ENCODE measurements at places on chromosomes 2 and 18.

DNA sequence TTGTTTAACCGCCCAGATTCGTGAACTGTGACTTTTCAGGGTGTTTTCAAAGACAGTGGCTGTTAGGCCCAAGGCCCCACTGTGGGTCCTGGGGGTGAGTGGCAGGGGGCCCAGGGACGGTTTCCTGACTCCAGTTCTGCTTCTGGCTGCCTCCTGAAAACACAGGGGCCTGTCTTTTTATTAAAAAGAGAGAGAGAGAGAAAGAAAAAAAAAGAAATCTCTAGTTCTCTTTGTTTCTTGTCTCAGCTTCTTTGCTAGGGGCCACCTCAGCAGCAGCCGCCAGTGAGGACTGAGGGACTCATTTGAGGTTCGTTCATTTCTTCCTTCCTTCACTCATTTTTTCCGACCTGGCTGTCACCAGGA is 15.4 kb upstream of the E2F6 start:
- no peak for DNase-seq

DNA sequence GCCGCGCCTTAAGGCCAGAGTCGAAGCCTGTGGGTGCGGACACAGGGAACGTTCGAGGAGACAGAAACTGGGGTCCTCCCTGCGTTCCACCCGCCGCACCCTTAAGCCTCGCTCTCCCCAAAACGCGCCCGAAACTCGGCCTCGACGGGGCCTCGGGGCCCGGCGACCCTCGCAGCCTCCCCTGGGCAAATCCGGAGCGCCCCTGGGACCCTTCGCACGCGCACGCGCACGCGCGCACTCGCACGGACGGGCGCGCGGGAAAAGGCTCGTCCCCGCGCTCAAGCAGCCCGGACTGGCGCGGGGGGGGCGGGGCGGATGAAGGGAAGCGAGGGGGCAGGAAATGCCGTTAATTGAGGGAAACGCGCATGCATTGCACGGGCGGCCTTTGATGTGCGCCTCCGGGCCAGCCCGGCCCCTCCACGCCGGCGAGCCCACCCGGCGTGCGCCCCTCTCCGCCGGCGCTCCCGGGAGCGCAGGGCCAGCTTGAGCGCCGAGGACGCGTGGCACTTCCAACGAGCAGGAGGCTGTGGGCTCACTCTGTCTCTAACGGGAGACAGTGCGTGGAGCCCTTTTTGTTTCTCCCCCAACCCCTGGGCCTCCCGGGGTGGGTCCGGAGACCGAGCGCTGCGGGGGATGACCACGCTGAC is 5.4 kb upstream of the SALL3 start:
- no peak for DNase-seq

GRCh38 chr2:61878761-61879160 is 9.7 kb downstream of the CCT4 start:
- no peak for DNase-seq

DNA sequence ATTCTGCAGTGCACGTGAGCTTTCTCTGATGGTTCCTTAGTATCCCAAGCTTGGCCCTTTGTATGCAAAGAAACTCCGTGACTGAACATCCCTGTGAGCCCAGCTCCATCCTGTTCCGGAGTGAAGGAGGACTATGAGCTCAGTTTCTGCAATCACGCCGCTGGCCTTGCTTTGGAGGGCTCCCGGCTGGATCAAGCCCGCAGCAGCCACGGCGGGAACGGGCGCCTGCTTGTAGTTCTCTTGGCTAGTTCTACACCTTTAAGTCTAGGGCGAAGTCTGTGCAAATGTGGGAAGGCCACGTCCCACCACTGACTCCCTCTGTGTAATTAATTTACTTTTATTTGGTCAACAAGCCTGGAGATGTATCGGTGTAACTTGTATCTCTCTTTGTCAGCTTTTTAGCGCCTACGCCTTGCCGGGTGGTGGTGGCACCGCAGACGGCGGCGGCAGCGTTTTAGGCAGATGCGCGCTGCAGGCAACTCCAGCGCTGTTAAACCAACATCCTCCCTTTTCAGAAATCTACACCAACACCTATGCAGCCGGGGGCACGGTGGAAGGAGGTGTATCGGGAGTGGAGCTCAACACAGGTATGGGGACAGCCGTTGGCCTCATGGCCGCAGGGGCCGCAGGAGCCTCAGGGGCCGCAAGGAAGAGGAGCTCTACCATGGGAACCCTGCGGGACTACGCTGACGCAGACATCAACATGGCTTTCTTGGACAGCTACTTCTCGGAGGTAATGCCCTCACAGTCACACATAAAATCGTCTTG is 34.3 kb downstream of the DSG4 start:
- no peak for DNase-seq

DNA sequence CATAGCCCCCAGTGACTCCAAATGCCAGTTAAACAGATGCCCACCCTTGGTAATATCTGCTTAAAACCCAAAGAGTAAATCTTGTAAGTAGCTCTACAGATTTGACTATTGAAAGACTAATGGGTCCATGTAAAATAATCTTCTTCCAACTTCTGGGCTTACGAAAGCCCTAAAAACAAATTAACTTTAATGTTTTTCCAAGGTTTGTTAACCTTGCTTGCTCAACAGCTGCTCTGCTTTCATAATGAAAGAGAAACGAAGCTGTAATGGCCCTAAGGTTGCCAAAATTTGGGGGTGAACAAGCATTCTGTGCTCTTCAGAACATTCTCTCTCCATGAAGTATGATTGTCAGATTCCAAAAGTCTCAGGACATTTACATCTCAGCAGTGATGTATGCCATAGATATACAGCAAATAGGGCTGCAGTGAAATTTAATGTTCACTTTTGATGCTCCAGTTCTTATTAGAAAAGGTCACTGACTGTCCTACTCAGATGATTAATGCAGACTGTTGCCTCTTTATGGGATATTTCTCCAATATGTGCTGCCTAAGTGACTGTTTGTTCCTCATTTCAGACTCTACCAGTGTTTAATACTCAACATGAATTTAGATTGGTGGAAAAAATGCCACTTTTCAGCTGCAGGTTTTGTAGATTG is 436.3 kb upstream of the CHST9 start:
- DNase-seq = no peak
